ENCODE measurements at places on chromosomes 6 and 20. TPM values are rescaled to one million over a fixed set of nuclear protein-coding genes. Genes with fewer than 3 reads are reported as not detected.

The MLN gene
- total RNA-seq, result not detected

The PKIB gene
- total RNA-seq, result 0.13 TPM

The CBLN4 gene
- total RNA-seq, result not detected

The SLC26A8 gene
- not detected for total RNA-seq

The OPRL1 gene
- total RNA-seq, result 0.52 TPM

The BPI gene
- not detected for total RNA-seq

The TRAPPC3L gene
- total RNA-seq, result 0.11 TPM

The CYP39A1 gene
- total RNA-seq, result 8.4 TPM

The DPM1 gene
- total RNA-seq, result 86.4 TPM
